ENCODE measurements at places on chromosomes 12 and 14.

DNA sequence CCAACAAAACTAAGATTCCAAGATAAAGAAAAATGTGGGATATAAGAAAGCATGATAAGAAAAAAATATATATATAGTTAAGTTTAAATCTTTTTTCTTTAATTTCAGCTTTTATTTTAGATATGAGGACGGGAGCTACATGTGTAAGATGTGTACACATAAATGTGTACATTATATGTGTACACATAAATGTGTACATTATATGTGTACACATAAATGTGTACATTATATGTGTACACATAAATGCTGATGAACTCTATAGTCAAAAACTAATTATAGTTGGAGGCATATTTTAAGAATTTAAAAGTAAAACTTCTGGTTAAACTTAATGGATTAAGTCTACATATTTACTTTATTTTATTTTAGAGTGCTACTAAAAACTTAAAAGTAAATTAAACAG is 123.6 kb downstream of the BTG1 start:
- DNase-seq, result no peak

- peak; percentile 32 for DNase-seq
Observed at GRCh38 chr12:52879394-52880351, 25.2 kb downstream of the KRT8 start.

DNA sequence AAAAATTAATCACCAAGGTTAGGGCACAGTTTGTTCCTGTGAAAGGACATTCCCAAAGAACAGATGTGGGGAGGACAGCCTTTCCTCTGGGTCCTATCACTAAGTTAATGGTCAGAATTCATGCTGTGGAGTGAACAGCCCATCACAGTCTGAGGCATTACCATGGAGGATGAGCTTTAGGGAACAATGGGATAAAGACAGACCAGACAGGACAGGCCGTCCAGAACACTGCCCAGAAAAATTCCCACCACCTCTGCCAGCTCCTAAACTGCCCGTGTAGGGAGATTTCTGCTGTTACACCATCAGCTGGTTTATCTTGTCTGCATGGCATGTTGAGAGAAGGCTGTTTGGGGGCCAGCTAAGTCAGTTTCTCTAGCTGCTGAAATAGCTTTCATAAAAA is 49.6 kb upstream of the IFNG-AS1 start:
- DNase-seq, result no peak

- DNase-seq, result no peak
Observed at GRCh38 chr12:69337311-69338090, 10.7 kb upstream of the LYZ start.

DNA sequence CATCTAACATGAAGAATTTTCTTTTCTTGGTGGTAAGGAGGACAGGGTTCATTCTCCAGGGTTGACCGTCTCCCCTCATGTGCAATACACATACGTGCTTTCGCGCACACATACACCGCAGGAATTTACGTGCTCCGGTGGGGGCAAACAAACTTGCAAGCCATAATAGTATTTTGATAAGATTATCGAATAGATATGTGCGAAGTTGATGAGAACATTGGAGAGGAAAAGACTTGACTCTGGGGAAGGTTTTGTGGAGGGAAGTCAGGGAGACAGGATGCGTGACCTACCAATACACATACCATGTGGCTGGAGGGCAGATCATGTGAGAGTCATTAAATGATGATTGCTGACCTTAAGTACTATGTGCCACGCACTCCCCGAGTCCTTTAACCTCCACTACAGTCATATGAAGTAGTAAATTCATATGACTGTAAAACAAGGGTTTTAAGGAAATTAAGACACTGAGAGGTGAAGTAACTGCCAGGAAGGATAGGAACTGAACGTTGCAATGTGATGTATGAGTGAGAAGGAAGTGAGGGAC is 921 bp downstream of the RAD51B start:
- DNase-seq, result no peak

DNA sequence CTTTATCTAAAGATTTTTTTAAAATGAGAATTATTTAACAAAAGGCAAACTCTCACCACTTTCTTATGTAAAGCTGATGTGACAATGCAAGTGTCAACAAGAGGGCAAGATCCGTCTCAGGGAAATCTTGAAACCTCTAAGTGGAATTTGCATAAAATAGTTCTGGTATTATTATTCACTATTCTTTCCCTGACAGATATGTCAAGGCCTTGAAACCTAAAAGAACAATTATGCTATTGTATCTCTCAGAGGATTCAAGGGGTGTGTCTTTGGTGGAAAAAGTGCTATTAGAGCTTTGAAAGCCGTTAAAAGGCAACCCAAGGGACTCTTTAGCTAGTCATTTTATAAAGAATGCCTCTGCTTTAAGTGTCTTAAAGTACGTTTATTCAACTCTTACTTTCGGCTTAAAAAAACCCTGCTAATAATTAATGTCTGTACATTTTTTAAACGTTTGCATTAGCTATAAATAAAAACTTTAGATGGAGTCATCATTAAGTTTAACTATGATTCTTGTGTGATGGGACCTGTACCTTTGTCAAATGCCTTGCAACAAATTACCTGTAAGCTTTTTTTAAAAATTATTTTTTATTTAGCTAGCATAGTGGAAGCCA is 585.5 kb downstream of the VRK1 start:
- no peak for DNase-seq

DNA sequence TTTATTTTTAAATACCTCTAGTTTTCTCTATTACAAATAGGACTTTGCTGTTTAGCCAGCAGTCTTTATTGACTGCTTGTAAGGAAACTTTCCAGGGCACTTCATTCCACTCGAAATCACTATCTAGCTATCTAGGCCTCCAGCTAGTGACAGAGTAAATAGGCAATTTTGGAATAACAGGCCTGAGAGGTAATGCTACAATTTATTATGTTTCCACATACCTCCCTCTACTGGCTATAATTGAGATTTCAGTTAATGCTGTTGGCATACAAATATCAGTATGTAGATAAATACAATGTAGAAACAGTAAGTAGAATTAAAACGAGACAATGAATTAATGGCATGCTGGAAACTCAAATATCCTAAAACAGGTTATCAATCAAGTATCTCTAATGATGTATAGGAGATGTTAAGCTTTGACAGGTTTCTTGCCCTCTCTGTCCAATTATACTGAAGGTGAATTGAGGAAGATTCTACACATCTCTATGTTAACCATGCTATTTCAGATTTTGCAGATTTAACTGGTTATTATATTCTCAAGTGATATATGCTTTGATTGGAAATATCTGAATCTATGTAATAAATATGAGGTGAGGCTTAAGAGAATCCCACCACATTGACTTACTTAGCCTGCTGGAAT is 7.2 kb downstream of the DTD2 start:
- no peak for DNase-seq

- DNase-seq, result no peak
Observed at GRCh38 chr12:75526655-75527511, 15.5 kb upstream of the KRR1 start.

DNA sequence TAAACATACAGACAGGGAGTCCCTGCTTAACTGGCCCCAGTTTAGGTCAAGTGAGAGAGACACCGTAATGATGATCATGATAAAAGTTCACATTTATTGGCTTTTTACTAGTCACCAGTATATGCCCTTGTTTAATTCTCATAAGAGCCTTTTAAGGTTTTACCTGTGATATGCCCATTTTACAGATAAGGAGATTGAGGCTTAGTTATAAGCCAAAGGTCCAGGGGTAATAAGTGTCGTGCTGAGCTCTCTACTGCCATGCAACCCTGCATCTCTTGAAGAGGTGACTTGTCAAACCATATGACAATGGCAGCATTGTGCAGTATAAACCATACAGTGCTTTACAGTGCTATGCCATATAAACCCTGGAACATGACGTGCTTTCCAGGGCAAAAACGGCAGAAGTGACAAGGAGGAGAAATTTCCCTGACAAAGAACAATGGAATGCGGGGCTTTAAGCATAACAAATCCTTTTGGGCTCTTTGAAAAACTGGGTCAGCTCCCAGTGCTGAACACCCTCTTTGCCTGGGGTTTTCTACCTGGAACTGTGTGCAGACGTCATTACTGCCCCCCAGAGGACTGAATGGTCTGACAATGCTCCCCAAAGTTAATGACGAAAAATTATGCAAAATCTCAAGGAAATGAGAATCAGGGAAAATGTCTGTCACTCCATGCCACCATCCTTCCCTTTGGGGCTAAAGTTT is 59.7 kb upstream of the C14orf132 start:
- no peak for DNase-seq

DNA sequence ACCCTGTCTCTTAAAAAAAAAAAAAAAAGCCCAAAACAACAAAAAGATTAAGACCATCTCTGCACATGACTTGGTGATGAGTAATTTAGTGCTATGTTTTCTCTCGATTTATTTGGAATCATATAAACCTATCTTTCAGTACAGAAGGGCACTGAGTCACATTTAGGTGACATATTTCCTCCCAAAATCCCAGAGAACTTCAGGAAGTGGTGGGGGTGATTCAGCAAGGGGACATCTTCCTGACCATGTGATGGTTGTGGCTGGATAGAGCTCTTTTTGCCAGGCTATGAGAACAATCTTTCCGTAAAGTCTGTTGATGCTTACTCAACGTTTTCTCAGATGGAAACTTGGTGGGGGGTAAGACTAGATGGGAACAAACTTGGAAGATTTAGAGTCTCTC is 50.0 kb downstream of the PPFIBP1 start:
- no peak for DNase-seq

DNA sequence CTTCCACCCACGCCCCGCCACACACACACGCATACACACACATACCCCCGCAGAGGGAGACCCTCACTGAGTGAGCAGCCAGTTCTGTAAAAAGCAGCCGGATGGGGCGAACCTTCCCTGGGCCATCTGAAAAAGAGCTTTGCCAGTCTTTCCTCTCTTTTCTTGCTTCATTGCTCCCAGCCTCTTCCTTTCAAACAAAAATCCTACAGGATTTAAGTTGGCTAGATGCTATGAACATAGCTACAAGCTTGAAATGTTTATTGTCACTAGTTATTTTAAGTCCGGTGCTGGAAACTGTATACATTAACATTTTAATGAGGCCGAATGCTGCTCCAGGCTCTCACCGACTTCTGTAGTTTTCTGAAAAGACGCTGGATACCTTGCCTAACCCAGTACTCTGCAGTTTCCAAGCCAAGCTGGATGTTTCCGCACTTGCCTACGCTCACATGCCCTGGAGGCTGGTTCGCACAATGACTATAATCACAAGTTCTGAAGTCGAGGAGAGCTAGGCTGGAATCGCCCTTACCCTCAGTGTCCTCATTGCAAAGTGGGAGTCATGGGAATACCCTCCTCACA is 39.2 kb downstream of the LTBP2 start:
- no peak for DNase-seq

DNA sequence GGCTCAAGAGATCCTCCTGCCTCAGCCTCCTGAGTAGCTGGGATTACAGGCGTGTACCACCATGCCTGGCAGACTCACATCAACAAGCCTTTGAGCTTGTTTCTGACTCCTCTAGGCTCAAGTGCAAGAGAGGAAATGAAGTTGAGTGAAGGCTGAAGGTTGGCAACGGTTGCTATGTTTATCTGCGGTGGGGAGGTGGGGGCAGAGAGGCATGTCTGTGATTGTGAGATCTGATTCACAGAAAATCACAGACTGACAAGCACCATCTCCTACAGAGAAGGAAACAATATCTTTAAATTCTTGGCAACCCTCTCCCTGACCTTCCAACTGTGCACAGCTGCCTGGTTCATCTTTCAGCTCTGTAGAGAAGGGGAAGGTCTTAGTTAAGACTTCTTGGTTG is 22.1 kb upstream of the NINJ2 start:
- DNase-seq, result peak; percentile 45
